T-helper 9 cell (primary cell): ENCODE measurements at places on chromosomes 13 and 19.

DNA sequence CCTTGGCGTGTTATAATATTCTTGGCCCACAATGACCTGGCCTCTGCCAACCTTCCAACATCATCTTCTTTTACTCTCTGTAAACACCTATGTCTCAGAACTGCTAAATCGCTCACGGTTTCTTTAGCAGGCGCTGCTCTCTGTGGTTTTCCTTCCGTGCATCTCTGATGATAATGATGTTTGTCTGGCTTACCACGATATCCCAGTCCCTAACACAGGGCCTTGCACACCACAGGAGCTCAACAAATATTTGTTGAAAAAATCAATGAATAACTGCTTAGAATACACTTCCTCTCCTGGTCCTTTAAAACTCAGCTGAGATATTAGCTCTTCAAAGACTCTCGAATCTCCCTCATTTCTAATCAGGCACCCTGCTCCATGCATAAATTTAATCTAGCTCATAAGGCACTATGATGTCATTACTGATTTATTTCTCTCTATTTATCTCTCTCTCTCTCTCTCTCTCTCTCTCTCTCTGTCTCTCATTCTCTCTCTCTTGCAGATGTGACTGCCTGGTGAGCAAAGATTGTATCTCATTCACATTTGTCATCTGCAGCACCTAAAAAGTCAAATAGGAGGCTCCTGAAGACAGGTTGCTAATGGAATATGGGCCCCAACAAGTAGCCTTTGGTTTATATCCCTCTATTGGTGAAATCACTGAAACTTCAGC lies 206.4 kb downstream of the NHLRC3 start:
- DNase-seq: no peak

- DNase-seq: no peak
Observed at GRCh38 chr19:13478576-13478975, 27.7 kb downstream of the CACNA1A start.

- DNase-seq: no peak
Observed at GRCh38 chr19:43625918-43626579, 6.6 kb upstream of the ZNF428 start.

GRCh38 chr13:84479656-84480055 lies 597.4 kb upstream of the SLITRK1 start:
- DNase-seq: no peak

GRCh38 chr19:36456831-36457230 lies 32.5 kb downstream of the ZNF566 start:
- no peak for DNase-seq

DNA sequence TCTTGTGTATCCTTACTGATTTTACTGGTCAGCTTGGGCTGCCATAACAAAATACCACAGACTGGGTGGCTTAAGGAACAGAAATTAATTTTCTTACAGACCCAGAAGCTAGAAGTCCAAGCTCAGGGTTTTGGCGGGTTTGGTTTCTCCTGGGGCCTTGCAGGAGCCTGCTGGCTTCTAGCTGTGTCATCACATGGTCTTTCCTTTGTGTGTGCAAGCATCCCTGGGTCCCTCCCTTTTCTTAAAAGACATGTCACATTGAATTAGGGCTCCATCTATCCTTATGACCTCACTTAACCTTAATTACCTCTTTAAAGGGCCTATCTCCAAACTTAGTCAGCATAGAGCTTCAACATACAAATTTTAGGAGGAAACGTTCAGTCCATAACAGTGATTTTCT lies 23.4 kb downstream of the UBAC2 start:
- no peak for DNase-seq

DNA sequence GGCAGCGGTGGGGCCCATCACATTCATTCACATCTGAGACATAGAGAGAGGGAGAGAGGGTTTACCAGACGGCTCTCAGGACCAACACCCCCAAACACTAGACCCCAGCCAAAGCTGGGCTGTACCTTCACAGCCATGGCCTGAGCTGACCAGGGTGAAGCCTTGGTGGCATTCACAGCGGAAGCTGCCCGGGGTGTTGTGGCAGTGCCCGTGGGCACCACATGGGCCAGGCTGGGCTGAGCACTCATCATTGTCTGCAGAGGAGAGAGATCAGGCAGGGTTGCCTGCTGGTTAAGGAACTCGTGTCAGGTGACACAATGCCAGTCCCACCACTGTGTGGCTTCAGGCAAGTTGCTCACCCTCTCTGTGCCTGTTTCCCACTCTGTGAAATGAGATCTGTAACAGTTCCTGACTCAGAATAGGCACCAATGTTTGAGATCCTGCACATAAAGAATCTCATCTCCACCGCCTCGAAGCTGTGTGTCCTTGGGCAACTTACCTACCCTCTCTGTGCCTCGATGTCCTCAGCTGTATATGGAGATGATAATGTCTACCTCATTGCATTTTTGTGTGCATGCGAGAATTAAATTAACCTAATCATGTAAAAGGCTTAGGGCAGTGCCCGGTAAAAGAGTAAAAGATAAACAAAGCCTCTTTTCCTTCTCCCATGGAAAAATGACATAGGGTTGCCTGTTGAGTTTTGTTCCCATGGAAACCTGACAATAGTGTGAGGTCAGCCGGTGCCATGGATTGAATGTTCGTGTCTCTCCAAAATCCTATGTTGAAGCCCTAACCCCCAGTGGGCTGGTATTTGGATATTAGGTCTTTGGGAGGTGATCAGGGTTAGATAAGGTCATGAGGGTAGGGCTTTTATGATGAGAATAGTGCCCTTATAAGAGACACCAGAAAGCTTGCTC lies 22.9 kb downstream of the CCL25 start:
- DNase-seq: no peak

DNA sequence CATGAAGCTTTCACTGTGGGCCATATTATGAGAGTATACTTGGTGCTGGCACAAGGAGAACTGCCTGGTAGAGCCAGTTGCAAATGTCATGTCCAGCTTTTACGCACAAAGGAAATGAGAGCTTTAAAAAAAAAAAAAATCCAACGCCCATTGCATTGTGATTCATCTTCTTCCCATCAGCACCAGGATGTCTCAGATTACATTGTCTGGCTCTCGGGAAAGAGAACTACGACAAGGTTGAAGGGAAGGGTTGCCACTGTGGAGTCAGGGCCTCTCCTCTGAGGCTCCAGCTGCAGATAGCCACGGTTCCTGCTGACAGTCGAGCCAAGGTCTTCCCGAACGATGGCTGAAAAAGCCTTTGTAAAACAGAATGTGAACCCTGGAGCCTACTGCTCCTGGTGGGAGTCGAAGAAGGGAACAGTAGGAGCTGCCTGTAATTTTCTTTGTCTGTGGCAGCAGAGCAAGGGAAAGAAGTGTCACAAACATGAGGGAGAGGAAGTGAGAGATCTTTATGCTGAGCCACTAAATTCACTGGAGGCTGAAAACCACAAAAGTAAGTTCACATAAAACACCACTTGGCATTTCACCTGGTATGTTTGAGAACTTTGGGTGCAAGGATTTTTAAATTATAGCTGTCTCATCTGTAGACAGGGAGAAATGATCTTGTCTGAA lies 704.7 kb downstream of the DIAPH3 start:
- DNase-seq: no peak

GRCh38 chr19:29495091-29495490 lies 30.7 kb upstream of the VSTM2B start:
- DNase-seq: no peak

- DNase-seq: no peak
Observed at GRCh38 chr13:27813826-27814225, 21.5 kb downstream of the GSX1 start.

- DNase-seq: no peak
Observed at GRCh38 chr19:8238251-8238650, 29.1 kb downstream of the CERS4 start.

GRCh38 chr19:51820831-51821446 lies 26.0 kb downstream of the FPR3 start:
- DNase-seq: no peak

- no peak for DNase-seq
Observed at GRCh38 chr13:70668983-70669382, 560.7 kb upstream of the KLHL1 start.

GRCh38 chr19:44988896-44989556 lies 12.2 kb upstream of the RELB start:
- DNase-seq: peak; percentile 63

DNA sequence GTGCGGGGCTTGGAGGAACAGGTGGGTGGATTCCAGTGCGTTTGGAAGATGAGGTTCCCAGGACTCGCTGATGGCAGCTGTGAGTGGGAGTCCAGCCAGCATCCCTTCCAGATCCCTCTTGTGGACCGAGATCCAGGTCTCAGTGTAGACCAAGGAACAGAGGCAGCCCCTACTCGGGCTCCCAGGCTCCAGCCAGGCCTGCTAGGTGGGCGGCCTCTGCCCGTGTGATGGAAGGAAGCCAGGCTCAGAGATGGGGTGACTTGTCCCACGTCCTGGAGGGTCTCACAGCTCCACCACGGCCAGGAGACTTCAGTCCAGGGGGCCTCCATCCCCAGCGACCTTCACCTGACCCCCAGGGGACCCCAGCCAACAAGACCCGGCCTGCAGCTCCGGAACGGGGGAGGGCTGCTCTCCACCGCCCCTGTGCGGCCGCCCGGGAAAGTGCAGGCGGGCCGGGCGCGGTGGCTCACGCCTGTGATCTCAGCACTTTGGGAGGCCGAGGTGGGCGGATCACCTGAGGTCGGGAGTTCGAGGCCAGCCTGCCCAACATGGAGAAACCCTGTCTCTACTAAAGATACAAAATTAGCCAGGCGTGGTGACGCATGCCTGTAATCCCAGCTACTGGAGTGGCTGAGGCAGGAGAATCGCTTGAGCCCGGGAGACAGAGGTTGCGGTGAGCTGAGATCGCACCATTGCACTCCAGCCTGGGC lies 729 bp upstream of the MADCAM1 start:
- peak; percentile 41 for DNase-seq

GRCh38 chr13:42356184-42356575 lies 84.2 kb downstream of the AKAP11 start:
- no peak for DNase-seq

GRCh38 chr13:73173279-73173811 lies 114.5 kb downstream of the KLF5 start:
- no peak for DNase-seq

- DNase-seq: no peak
Observed at GRCh38 chr13:60135344-60135743, 28.4 kb downstream of the DIAPH3 start.

DNA sequence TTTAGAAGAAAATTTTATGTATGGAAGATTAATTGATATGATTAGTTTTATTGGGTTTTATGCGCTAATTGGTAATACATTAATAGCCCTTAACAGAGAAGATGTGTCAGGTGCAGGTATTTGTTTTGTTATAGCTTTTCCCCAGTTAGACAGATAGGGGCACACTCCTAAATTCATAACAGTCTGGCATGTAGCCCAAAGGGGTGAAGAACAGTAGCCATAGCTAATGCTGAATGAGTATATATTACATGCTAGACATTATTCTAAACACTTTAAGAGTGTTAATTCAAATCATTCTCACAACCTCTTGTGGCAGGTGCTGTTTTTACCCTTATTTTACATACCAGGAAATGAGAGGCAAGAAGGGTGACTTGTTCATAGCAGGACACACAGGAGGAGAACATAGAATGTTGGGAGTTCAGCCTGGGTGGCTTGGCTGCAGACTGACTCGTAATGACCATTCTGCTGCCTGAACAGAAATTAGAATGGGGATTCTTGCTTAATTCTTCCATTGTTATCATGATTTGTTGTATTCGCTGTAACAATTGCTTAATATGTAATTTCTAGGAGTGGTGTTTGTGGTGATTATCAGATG lies 20.1 kb downstream of the PCCA start:
- no peak for DNase-seq

DNA sequence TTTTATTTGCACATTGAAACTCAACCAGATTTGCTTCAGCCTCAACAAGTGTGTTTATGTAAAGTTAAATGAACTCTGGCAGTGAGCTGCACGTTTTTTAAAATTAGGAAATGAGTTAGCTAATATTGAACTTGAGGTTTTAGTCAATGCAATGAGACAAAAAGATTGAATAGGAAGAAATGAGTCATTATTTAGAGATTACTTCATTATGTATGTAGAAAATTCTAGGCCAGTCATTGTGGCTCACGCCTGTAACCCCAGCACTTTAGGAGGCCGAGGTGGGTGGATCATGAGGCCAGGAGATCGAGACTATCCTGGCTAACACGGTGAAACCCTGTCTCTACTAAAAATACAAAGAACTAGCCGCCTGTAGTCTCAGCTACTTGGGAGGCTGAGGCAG lies 22.8 kb upstream of the CD70 start:
- DNase-seq: no peak

DNA sequence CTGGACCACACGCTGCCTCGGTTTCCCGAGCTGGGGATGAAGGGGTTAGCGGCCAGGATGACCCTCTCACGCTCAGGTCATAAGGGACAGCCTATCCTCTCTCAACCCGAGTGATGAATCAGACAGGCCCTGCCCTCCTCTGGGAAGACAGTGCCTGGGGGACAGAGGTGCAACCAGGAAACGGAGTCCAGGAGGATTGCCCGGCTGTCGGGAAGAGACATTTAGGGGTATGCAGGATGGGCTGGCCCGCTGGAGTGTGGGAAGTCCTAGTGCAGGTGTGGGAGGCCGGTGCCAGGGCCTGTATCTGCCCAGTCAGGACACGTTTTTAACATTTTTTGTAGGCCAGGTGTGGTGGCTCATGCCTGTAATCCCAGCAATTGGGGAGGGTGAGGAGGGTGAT lies 8.3 kb downstream of the LSM7 start:
- DNase-seq: no peak

- DNase-seq: no peak
Observed at GRCh38 chr13:42876887-42877545, 95.6 kb downstream of the FAM216B start.

DNA sequence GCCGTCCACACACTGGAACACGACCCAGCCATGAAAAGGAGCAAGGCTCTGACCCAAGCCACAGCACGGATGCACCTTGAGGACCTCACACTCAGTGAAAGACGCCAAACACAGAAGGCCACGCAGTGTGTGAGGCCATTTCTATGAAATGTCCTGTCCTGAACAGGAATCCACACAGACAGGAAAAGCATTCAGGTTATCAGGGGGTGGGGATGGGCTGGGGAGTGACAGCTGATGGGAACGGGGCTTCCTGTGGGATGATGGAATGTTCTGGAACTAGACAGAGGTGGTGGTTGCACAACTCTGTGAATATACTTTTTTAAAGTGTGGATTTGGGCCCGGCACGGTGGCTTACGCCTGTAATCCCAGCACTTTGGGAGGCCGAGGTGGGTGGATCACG lies 30.6 kb downstream of the GPX4 start:
- DNase-seq: no peak

GRCh38 chr13:44951184-44951583 lies 38.1 kb downstream of the NUFIP1 start:
- no peak for DNase-seq
